ENCODE measurements at places on chromosomes 3 and 15.

- DNase-seq, result peak; percentile 56
These were observed 102.5 kb upstream of the TJP1 start for GRCh38 chr15:29924750-29925149.

- no peak for DNase-seq
These were observed 73.4 kb downstream of the BLM start for GRCh38 chr15:90790561-90790960.

DNA sequence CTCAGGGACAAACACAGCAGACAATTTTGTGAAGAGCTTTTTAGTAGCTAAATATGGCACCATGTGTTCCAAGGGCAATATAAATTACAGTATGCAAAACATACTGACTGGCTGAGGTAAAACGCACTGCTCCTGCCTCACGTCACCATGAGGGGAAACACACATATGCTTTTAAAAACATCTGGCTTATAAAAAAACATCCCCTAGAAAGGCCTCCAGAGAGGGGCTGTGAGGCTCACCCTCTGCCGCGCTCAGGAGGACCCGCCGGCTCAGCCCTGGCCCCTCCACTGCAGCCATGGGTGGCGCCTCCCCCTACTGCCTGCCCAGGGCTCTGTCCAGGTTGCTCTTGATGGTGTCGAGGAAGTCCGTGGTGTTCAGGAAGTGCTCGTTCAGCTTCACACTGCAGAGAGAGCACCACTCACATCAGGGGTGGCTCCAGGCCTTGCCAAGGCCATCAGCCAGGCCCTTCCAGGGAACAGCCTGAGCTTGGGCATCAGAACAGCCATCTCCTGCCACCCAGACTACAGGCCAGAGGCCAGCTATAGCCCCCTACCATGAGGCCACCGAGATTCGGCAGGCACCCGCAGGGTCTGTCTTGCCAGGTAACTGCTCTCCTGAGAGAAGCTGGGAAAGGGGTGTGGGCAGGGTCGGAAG is 18.2 kb downstream of the IDH2 start:
- no peak for DNase-seq

DNA sequence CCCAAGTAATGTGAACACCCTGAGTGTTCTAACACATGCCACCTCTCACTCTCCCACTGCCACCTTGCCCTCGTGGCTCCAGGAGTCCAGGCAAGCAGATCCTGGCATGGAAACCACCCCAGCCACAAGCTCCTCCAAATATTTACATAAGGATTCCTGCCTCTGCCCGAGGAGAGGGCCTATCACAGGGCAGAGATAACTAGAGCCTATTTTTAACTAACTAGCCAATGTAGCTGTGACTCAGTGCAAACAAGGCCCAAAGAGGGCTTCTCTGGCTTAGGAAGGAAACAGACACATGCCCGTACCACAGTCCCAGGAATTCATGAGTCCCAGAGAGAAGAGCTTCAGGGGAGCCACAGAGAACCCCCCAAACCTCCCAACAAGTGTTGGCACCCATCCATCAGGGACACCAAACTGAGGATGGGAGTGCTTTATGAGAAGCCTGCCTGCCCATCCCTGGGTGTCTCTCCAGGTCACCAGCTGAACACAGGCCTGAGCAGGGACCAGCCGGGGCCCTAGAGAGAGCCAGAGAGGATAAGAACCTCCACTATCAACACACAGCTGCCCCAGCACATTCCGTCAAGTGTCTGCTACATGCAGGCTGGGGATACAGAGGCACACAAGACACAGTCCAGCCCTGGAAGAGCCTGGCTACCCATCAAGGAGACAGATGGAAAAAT is 9.2 kb downstream of the FYCO1 start:
- DNase-seq, result no peak

DNA sequence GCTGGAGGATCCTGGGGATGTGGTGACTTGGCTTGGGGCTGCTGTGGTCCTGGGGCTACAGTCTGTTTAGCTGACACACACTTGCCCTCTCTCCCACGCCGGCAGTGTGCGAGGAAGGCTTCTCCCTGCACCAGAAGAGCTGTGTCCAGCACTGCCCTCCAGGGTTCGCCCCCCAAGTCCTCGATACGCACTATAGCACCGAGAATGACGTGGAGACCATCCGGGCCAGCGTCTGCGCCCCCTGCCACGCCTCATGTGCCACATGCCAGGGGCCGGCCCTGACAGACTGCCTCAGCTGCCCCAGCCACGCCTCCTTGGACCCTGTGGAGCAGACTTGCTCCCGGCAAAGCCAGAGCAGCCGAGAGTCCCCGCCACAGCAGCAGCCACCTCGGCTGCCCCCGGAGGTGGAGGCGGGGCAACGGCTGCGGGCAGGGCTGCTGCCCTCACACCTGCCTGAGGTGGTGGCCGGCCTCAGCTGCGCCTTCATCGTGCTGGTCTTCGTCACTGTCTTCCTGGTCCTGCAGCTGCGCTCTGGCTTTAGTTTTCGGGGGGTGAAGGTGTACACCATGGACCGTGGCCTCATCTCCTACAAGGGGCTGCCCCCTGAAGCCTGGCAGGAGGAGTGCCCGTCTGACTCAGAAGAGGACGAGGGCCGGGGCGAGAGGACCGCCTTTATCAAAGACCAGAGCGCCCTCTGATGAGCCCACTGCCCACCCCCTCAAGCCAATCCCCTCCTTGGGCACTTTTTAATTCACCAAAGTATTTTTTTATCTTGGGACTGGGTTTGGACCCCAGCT is 2.9 kb upstream of the FES start:
- DNase-seq, result no peak

GRCh38 chr3:170355738-170356595 is 1.5 kb upstream of the SKIL start:
- DNase-seq, result peak; percentile 22

DNA sequence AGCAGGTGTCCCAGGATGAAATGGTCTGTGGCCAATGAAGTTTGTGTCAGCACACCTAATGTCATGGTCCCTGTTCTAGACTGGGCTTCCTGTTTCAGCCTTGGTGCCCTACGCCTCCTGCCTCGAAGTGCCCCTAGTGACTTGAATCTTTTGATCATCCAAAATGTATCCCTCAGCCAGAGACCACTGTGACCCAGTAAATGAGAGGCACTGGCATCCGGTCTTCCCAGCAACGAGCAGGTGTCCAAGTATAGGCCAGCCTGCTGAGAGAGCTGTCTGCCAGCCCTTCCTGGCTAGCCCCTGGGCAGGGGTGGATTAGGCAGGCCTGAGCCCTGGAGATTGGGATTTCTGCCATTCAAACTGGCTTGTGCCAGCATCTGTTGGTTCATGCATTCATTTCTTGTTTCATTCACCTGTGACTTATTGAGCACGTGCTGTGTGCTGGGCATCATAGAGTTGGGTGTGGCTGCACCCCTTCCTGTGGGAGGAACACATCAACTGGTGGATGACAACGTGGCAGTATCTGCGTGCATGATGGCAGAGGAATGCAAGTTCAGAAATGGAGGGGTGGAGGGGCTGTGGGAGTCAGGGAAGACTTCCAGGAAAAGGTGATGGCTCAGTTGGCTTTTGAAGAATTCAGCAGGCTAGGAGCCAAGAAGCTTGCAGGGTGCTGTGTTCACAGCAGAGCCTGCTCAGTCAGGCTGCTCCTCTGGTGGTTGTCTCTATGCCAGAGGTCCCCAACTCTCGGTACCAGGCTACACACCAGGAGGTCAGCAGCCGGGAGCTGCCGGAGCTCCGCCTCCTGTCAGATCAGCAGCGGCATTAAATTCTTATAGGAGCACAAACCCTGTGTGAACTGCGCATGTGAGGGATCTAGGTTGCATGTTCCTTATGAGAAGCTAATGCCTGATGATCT is 21.6 kb downstream of the ESYT3 start:
- no peak for DNase-seq

GRCh38 chr3:8848696-8849131 is 79.3 kb upstream of the OXTR start:
- DNase-seq, result no peak

DNA sequence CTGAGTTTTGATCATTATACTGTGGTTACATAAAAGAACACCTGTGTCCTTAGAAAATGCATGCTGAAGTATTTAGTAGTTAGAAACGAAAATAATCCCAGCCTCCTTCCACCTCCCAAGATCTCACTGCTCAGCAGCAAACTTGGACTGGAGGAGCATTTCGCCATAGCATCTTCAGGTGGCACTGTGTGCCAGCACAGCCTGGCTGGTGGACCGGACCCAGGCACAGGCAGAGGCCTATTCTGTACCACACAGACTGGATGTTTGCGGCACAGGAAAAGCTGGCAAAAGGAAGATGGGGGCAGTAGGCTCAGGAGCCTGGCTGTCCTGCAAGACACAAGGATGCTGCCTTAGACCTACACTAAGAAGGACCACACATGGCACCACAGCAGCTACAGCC is 10.2 kb downstream of the STIMATE start:
- DNase-seq, result no peak

DNA sequence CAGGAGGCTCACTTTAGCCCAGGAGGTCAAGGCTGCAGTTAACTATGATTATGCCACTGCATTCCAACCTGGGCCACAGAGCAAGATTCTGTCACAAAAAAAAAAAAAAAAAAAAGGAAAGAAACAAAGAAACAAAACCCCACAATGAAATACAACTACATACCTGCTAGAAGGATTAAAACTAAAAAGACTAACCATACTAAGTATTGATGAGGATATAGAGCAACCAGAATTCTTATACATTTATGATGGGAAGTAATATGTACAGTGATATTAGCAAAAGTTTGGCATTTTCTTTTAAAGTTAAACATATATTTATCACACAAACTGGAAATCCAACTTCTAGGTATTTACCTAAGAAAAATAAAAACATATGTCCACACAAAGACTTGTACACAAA is 40.2 kb upstream of the FOXB1 start:
- DNase-seq, result no peak

DNA sequence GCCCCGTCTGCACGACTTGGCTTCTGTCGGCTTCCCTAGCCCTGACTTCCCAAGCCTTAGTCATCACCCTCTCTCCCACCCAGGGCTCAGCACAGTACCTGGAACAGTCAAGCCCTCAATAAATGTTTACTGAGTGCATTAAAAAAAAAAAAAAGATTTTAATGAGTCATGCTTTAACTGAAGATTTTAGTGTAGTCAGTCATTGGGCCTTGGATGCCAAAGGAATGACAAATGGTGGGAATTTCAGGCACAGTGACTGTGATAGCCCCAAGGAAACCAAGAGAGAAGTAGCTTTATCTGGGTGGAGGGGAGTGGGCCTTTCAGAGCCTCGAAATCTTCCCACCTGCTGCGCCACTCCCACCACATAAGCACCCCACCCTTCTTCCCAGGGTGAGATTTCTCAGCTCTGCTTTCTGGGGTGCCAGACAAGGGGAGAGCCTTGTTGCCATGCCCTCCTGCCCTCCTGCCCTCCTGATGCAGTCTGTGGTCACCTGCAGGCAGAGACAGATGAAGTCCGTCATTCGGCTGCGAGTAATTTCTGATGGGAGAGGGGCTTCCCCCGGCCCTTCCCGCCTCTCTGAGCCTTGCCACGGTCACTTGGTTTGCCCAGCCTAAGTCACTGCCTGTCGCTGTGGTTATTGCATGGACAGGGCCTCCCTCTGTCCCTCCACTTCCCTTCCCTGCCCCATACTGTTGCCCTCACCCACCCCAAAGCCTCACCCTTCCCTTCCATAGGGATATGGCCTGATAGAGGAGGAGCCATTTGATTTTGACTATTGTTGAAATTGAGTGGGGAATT is 41.8 kb downstream of the SMAD3 start:
- no peak for DNase-seq

GRCh38 chr3:112531358-112531781 is 30.4 kb downstream of the ATG3 start:
- DNase-seq, result no peak

DNA sequence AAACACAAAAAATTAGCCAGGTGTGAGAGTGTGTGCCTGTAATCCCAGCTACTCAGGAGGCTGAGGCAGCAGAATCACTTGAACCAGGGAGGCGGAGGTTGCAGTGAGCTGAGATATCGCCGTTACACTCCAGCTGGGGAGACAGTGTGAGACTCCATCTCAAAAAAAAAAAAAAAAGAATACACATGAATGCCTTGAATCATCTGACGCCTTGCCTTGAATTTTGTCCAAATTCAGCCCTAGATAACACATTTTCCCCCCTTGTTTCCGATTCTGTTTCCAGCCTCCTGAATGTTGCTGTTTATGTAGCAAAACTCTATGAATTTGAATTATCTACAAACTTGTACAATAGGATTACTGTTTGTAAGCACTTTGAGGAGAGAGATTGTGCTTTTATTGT is 98.7 kb upstream of the ARL6 start:
- DNase-seq, result no peak

- no peak for DNase-seq
These were observed 136.8 kb downstream of the TPRG1 start for GRCh38 chr3:189308608-189309007.

GRCh38 chr3:35184775-35185174 is 454.6 kb upstream of the ARPP21 start:
- DNase-seq, result no peak

GRCh38 chr3:99658274-99658673 is 19.9 kb downstream of the COL8A1 start:
- DNase-seq, result no peak

- no peak for DNase-seq
These were observed 2.0 kb downstream of the CA12 start for GRCh38 chr15:63379492-63380150.

DNA sequence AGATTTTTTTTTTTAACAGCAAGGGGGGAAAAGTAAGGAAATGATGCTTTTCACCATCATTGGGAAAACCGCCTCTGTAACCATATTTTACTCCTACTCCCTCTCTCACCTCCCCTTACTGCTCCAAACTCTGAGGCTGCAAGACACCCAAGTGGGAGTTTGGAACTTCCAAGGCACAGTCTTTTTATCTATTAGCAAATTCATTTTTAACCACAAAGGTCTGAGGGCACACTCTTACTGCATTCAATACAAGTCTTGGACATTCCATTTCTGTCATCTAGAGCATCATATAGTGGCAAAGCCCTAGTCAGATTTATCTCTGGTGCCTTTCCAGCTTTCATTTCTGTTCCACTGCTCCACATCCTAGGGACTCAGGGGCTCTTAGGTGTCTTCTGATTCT is 13.2 kb downstream of the FAM162A start:
- DNase-seq, result no peak

DNA sequence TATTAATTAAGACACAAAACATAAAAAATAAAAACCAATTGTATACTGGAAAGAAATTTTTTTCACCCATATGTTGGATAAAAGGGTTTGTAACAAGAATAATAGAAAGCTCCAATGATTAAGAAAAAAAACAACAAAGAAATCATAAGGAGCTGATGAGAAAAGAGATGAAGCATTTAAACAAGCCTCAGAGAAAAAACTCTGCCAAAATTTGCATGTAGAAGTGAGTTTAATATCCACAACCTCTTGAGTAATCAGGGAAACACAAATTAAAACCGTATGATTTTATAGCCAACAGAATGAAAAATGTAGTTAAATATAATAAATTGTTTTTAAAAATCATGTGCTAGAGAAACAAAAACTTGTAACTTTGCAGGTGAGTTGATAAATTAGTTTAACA is 192.9 kb downstream of the BCHE start:
- no peak for DNase-seq

GRCh38 chr3:15899388-15899787 is 101.6 kb upstream of the ANKRD28 start:
- DNase-seq, result no peak
